ENCODE measurements at places on chromosomes 7 and 10.

- DNase-seq: no peak
These were observed 32.7 kb upstream of the NPVF start for GRCh38 chr7:25260862-25261494.

DNA sequence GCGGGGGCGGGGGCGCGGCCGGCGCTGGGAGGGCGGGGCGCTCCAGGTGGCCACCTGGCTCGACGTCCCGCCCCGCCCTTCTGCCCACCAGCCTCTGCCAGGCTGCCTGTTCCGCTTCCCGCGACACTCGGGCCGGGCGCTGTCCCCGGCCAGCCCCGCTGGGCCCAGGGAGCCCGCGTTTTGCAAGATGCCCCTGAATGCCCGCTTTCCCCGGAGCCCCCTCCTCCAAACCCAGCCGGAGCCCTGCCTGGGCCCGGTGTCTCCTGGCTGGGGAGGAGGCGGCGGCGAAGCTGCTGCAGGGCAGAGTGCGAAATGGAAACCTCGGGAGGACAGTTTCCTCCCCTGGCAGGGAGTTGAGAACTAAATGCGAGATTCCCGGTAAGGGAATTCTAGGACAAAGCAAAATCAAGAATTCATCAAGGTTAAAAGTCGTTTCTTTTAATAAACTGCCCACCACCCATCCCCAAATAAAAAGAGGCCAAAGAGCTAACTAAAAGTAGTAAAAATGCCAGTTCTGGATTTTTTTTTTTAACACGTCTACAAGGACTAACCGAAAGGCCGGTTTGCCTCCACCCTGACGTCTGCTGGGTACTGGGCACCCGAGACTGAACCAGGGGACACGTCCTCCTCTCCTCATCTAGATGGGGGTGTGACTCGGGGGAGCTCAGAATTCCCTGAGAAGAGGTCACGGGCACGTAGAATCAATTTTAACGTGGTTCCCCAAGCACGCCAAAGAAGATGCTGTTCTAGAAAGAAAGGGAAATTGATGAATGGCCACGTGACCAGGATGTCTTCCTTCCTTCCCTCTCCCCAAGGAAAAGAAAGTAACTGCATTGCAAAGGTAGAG, 200.4 kb upstream of the NFE2L3 start:
- no peak for DNase-seq

GRCh38 chr10:48414778-48415177, 108.3 kb downstream of the MAPK8 start:
- no peak for DNase-seq

DNA sequence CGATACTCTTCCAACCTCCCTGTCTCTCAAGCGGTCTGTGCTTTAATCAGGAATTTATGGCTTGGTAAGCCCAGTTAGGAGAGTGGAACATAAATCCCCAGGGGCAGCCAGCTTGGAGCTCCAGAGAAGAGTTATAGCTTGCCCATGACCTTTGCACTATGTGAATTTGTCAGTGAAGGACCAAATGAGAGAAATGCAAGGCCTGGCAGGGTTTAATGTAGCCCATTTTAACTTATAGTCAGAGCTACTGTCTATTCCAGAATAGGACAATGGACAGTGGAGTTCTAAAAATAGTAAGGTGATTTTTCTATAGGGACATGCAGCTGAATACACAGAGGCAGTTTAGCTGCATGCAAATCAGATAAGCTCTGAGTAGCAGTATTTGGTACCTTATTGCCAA, 142.6 kb upstream of the CAV2 start:
- DNase-seq: no peak

- DNase-seq: no peak
These were observed 126.1 kb downstream of the PLXNA4 start for GRCh38 chr7:132450188-132450587.

Data from K562 (cell line).